Urinary bladder (tissue), 4 donors: ENCODE measurements at places on chromosomes 16 and 17. TPM values are rescaled to one million over a fixed set of nuclear protein-coding genes. Genes with fewer than 3 reads are reported as not detected.

- DNase-seq: no peak
Measured at GRCh38 chr17:76149214-76149613, 8.2 kb upstream of the FOXJ1 start.

GRCh38 chr16:24203675-24204074, 52.5 kb upstream of the CACNG3 start:
- DNase-seq: no peak

GRCh38 chr17:77698903-77699623, 259.4 kb upstream of the TNRC6C start:
- no peak for DNase-seq

DNA sequence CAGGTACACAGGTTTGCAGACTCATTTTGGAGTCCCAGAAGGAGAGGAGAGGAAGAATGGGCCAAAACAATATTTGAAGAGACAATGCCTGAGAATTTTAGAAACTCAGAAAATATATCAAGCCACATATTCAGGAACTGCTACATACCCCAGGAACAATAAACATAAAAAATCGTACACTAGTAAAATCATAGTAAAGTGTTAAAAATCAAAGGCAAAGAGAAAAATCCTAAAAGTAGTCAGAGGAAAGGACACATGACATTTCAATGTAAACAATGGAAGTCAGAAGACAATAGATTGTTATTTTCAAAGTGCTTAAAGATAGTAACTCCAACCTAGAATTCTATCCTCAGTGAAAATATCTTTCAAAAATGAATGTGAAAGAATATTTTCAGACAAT, 28.5 kb upstream of the NACA2 start:
- DNase-seq: no peak

The RGS11 gene
- 6.9 TPM for polyA plus RNA-seq

The CDK12 gene
- polyA plus RNA-seq: 18.9 TPM

The PPP1R1B gene
- polyA plus RNA-seq: 17.1 TPM
